NCI-H2029 treated with DMSO at 0.1 percent for 48 hours (cell line): ENCODE measurements at places on chromosomes 3 and 15.

DNA sequence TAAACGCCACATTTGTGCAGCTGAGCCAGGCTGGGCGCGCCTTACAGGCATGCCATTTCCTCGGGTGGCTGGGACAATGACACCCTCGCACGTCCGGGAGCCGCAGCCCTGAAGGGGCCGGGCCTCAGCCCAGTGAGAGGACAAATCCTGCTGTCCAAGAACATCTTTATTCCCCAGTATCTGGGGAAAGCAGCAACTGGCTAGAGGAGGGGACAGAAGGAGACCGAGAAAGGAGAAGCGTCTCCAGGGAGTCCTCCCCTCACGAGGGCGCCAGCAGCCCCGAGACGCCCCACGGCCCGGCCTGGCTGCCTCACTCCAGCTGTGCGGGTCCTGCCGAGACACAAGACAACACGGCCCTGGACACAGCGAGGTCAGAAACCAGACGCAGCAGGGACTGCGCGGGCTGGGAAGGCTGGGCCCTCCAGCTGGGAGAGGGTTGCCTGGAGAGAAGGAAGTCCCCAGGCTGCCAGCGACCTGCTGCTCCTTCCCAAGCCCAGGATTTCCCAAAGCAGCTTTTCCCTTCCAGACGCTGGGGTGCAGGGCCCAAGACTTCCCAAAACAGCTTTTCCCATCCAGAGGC, 130.2 kb downstream of the CHSY1 start:
- no peak for DNase-seq

DNA sequence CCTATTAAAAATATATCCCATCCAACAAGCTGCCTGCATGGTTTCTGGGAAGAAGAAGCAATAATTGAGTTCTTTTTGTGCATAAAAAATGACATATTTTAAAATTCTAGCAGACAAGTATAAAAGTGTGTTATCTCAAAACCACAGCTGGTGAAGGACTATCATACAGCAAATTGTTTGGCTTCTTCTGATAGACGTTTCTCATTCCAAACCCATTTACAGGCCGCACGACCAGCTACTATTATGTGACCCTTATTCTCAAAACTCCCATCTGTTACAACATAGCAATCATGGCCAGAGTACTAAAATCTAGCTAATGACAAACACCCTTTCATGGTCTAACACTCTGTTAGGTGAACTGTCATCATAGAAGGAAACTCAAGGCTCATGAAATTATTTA, 21.7 kb downstream of the ETFA start:
- DNase-seq: no peak

- peak; percentile 21 for DNase-seq
These were observed 125.8 kb downstream of the PGPEP1L start for GRCh38 chr15:98881526-98882520.

DNA sequence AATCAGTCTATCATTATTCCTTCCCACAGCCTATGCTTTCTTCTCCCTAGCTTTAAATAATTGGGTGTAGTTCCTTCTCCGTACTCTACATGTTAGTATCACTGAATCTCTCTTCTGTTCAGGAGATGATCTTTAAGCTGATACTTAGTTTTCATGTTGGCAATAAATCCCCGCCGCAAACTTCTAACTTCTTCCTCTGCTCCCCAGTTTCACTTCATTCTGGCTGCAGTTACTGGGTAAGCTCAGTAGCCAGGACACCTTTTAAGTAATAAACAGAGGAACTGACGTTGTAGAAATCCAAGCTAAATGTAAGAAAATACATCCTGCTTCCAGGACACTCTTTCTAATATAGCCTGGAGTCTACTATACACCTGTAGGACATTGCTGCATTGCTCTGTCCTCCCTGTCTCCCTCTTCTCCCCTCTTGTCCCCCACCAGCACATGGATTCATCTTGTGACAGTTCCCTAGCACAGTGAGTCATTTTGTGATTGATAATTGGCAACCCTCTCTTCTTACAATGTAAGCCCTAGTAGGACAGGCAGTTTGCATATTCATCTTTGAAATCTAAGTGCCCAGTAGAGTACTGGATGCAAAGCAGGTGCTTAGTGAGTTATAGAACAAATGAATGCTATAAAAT, 598.2 kb downstream of the UNC13C start:
- no peak for DNase-seq

GRCh38 chr3:25033407-25034029, 394.5 kb upstream of the RARB start:
- no peak for DNase-seq

DNA sequence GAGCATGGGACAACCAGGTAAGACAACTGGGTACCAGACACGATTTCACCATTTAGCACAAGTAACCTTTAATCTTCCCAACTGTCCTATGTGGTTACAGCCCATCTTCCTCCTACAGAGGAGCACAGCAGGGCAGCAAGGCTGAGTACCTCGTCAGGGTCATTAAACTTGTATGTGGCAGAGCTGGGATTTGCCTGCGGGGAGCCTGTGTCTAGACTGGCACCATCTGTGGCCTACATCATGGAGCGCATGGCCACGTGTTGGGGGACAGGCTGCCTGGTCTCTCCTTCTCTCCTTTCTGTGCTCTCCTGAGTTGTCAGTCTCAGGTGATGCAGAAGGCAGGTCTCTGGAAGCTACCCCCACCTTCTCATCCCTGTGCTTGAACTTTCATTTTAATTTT, 32.2 kb downstream of the GOLGA6A start:
- DNase-seq: no peak

DNA sequence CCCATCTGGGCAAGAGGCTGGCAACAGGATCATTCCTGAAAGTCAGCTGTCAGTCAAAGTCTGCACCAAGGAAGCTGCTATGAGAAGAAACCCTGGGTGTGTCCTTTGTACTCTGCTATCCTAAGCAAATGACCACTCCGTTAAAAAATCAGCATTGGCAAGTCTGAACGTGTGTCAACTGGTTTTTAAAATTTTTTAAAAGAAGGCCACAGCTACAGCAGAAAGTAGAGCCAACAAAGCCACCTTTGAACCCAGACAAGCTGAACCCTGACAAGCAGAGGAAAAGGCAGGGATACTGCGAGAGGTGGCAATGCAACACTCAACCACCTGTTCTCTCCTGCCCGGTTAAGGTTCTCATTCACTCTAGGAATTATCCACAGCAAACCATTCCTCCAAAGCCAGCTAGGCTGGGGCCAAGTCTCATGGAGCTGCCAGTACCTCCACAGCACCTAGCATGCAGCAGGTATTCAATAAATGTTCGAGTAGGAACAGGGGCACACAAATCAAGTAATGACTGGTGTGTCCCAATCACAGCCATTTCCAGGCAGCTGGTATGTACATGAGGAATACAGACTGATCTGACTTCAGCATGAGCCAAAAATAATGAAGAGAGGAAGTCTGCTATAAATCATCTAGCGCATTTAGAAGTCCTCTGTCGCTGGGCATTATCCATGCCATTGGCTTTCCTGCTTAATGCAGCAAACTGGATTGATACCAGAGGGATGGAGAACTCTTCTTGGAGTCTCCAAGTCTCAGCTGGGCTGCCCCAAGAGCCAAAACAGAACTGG, 76.0 kb downstream of the ADCY5 start:
- no peak for DNase-seq

GRCh38 chr3:16013568-16013967, 160.9 kb upstream of the GALNT15 start:
- DNase-seq: no peak

- no peak for DNase-seq
These were observed 2.1 kb downstream of the ACOX2 start for GRCh38 chr3:58534592-58535494.

DNA sequence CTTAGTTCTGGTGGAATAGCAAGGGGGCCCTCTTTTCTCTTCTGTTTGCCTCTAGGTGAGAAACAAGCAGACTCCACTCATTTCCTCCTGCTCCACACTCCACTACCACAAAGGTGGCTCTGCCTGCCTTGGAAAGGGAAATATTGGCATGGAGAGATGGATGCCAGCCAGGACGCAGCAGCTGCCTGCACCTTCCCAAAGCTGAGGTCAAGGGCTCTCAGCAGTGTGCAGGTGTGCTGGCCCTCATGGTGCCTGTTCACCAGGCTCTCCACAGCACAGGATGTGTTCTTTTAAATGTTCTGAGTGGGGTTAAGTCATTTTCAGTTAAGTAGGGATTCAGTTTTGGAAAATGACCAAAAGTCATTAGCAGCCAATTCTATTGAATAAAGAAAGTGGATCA, 211.2 kb upstream of the STRIT1 start:
- peak; percentile 95 for DNase-seq

GRCh38 chr3:196513697-196514349, 1.3 kb downstream of the SMCO1 start:
- DNase-seq: no peak

GRCh38 chr15:69417581-69417980, 3.4 kb downstream of the KIF23 start:
- DNase-seq: no peak

DNA sequence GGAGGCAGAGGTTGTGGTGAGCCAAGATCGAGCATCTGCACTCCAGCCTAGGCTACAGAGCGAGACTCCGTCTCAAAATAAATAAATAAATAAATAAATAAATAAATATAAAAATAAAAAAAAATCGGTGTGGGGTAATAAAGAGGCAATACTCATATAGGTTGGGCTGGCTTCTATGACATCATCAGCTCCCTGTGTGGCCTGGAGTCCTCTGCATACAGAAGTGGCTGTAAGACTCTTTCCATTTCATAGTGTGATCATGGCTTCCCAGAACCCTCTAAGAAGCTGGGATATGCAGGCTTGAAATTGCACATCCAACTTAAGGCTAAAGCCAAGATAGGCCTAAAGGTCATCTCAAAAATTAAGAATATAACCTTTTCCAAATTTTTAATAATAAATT, 101.6 kb downstream of the ZIC4 start:
- no peak for DNase-seq

DNA sequence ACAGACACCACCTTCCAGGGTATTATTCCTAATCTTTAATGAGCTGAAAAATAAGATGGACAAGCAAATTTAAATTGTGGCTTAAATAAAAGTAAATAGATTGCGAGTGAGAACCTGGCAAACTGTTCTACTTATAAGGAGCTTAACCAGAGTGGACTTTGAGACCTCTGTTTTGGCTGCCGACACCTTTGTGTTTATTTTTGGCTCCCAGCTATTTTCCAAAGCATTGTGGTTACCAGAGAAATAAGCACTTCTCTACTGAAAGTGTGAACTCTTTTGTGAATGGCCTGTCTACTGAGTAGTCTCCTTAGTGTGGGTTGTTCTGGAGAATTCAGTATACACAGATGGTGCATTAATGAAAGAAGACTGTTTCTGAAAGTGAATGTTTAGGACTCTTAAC, 109.4 kb downstream of the ATP8B4 start:
- no peak for DNase-seq

- DNase-seq: no peak
These were observed 70.7 kb downstream of the DCLK3 start for GRCh38 chr3:36693670-36694069.

- DNase-seq: no peak
These were observed 447.4 kb downstream of the MAGI1 start for GRCh38 chr3:65591313-65591712.

- DNase-seq: no peak
These were observed 24.0 kb downstream of the TGFBR2 start for GRCh38 chr3:30630238-30631030.

GRCh38 chr3:10632741-10633140, 127.4 kb upstream of the ATP2B2 start:
- no peak for DNase-seq

GRCh38 chr15:60949039-60949977, 279.8 kb downstream of the RORA start:
- DNase-seq: no peak

- DNase-seq: no peak
These were observed 58.6 kb upstream of the TPM1 start for GRCh38 chr15:62983956-62984355.

DNA sequence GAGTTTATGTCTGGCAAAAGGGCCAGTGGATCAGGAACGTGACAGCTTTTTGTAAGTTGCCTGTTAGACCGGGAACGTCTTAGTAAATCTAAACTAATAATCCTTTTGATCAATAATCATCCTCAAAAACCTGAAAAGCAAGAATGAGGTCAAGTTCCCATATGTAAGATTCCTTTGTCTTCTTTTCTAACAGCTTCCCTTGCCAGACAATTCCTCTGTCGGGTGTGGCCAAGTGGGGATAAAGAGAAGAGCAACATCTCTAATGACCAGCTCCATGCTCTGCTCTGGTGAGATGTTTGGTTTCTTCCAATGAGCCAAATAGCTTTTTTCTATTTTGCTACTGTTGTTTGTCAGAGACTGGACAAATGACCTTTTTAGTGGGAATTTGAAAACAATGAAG, 19.8 kb downstream of the FANCD2OS start:
- no peak for DNase-seq

DNA sequence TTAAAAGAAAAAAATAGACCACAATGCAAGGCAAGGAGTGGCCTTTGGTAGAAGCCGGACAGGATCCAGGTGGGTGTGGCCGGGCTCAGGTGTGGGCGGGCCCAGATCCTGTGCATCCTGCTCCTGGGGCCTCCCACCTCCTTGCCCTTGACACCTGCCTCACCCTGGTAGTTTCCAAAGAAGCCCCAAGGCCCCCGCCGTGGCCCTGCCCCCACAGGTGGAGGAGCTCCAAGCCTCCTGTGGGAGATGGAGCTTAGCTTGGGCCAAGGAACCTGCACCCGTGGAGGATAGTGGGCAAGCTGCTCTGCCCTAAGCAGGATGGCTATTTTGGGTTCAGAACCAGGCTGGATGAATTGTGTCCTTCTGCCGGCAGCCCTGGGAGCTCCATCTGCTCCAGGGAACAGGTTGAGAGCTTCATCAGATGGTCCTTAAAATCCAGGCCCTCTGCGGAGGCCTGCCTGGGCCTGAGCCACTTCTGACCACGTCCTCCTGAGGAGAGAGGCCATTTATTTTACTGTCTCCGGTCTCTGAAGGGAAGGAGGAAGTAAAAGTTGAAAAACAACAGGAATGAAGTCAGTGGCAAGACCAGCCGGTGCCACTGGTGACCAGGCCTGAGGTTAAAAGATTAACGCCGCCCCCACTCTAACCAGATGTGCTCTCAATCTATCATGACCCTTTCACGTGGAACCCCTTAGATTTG, 53.9 kb upstream of the KLF13 start:
- no peak for DNase-seq

DNA sequence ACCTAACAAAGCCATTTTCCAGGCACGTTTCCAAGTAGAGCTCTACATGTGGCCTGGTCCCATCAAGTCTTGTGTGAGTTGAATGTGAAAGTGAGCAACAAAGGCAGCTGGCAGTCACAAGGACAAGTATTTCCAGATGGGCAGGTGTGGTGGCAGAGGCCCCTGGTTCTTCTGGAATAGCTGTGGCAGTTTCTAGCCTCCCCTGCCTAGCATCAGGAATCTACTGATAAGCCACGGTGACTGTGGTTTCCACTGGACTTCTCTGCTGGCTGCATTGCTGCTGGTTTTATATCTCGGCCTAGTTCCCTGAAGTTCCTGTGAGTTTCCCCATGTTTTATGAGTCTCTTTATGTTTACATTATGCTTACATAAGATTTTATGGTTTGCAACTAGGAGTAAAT, 117.7 kb downstream of the GOLIM4 start:
- peak; percentile 81 for DNase-seq
